ENCODE measurements at places on chromosomes 2 and 18. TPM values are rescaled to one million over a fixed set of nuclear protein-coding genes. Genes with fewer than 3 reads are reported as not detected.

GRCh38 chr2:24828238-24828996 is 35.2 kb downstream of the CENPO start:
- DNase-seq = no peak

GRCh38 chr2:15932394-15933183 is 7.8 kb upstream of the MYCN start:
- DNase-seq = no peak

- DNase-seq = no peak
Observed at GRCh38 chr2:85540133-85540648, 1.2 kb downstream of the MAT2A start.

GRCh38 chr18:77081390-77081778 is 51.2 kb downstream of the MBP start:
- DNase-seq = no peak

- DNase-seq = no peak
Observed at GRCh38 chr2:54079331-54079730, 36.1 kb upstream of the ACYP2 start.

GRCh38 chr2:8926356-8926755 is 77.1 kb downstream of the MBOAT2 start:
- peak; percentile 15 for DNase-seq

GRCh38 chr18:70221915-70222278 is 16.4 kb upstream of the RTTN start:
- no peak for DNase-seq

DNA sequence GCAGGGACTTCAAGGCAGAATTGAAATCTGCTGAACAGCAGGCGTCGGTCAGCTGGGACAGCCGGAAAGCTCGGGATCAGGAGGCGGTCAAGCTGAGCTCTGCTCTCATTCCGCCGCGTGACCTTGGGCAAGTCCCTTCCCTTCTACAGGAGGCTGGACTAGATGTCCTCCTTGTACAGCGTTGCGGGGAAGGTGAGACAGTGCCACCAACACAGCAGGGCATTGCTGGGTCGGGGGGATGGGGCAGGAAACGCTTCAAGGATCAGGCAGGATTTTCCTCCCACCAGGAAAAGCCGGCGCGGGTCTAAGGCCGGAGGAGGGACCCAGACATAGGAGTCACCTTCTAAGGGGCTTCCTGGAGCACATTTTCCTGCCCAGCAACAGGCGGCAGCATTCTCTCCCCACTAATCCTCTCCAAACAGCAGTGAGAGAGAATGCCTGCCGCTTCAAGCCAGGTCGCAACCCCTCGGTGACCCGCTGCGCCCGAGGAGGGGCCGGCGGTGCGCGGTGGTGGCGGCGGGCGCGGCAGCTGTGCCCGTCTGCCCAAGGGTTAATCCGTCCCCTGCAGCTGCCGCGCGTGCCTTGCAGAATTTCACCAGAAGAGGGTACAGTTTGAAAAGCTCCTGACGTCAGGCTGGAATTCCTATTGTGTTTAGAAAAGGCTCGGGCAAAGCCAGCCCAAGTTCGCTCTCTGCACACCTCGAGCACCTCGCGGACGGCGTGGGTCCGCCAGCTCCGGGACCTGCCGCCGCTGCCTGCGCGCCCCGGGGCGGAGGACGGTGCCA is at the start of gene KCNF1:
Gene KCNF1 (plus strand): TSS at position 644 of the 785 bp plus-strand sequence. CDS start 493 bp downstream, outside the sequence.
- DNase-seq = peak; percentile 68

GRCh38 chr2:59027320-59027719 is 786.2 kb upstream of the FANCL start:
- no peak for DNase-seq

DNA sequence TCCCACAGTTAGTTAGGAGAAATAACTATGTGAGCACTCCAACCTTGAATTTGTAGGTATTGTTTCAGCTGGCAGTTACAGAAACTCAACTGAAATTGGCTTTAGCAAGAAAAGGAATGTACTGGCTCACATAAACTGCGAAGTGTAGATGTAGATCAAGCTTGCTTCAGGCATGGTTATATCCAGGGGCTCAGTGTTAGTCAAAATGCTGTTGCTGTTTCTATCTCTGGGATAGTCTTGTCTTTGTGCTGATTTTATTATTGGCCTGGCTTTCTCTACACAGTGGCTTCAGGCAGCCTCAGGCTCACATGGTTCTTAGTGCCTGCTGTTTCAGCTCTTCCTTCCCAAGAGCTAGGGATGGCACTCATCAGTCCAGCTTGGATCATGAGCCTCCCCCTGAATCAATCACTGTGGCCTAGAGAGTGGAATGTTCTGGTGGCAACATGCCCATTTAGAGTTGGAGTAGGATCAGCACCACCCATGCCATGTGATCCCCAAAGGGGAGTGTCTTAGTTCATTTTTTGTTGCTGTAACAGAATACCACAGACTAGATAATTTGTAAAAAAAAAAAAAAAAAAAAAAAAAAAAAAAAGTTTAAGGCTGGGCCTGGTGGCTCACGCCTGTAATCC is 69.1 kb upstream of the FOXI3 start:
- no peak for DNase-seq

- DNase-seq = no peak
Observed at GRCh38 chr18:69985239-69985638, 37.6 kb upstream of the CD226 start.

GRCh38 chr2:26312471-26312870 is 33.5 kb upstream of the SELENOI start:
- no peak for DNase-seq

DNA sequence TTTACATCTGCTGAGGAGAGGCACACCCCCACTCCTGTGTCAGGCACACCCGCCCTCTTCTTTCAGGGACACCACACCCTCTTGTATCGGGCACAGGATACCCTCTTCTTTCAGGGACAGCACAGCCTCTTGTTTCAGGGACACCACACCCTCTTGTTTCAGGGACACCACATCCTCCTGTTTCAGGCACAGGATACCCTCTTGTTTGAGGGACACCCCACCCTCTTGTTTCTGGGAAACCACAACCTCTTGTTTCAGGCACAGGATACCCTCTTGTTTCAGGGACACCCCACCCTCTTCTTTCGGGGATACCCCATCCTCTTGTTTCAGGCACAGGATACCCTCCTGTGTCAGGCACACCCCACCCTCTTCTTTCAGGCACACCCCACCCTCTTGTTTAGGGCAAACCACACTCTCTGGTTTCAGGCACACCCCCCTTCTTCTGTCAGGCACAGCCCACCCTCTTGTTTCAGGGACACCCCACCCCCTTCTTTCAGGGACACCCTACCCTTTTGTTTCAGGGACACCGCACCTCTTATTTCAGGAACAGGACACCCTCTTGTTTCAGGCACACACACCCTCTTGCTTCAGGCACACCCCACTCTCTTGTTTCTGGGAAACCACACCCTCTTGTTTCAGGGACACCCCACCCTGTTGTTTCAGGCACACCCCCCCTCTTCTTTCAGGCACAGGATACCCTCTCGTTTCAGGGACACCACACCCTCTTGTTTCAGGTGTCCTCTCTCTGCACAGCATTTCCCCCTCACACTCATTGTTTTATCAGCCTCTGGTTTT is 96.2 kb downstream of the TPO start:
- DNase-seq = no peak

DNA sequence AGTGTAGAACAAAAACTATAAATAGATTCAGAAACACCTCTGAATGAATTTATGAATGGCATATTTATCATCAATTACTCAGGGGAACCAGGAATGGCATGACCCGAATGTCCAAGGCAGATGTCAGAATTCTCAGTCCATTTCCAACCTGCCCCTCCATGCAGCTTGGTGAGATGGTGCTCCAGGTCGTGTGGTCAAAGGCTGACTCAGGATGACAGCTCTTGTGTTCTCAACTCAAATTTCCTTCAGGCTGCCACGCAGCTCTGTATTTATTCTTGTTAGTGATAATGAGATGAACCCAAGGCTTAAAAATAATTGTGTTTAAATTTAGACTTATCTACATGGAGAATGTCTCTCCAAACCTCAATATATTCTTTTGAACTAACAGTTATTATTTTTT is 146.9 kb downstream of the METTL4 start:
- no peak for DNase-seq

The SPC25 gene
- total RNA-seq = 26.5 TPM

The NOL4 gene
- total RNA-seq = 1.8 TPM

The TEX44 gene
- not detected for total RNA-seq

The ANKRD30BL gene
- not detected for total RNA-seq

The TBR1 gene
- not detected for total RNA-seq

All from HepG2 (cell line).